ENCODE measurements at places on chromosomes 6 and 20.
A peak's percentile ranks its signal among the peaks of the same experiment; 100 is the strongest.

DNA sequence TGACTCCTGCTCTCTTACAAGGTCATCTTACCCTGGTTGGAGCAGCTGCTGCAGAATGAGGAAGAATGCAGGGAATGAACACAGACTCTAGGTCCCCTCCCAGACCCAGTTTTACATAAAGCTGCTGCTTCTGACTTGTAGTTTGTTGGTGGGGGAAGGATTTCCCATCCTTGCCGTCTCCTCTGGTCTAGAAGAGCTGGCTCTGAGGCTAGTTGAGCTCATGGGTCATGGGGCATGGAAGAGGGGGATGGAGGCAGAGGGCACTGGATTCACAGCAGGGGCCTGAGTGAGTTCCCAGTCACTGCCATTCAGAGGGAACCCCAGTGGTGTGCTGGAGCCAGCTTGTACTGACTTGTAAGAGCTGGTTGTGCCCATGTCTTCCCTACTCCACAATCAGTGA is 9.2 kb upstream of the GUCA1A start:
- DNase-seq, result peak; percentile 52

GRCh38 chr6:142275236-142276006 is 26.4 kb upstream of the ADGRG6 start:
- peak; percentile 7 for DNase-seq

DNA sequence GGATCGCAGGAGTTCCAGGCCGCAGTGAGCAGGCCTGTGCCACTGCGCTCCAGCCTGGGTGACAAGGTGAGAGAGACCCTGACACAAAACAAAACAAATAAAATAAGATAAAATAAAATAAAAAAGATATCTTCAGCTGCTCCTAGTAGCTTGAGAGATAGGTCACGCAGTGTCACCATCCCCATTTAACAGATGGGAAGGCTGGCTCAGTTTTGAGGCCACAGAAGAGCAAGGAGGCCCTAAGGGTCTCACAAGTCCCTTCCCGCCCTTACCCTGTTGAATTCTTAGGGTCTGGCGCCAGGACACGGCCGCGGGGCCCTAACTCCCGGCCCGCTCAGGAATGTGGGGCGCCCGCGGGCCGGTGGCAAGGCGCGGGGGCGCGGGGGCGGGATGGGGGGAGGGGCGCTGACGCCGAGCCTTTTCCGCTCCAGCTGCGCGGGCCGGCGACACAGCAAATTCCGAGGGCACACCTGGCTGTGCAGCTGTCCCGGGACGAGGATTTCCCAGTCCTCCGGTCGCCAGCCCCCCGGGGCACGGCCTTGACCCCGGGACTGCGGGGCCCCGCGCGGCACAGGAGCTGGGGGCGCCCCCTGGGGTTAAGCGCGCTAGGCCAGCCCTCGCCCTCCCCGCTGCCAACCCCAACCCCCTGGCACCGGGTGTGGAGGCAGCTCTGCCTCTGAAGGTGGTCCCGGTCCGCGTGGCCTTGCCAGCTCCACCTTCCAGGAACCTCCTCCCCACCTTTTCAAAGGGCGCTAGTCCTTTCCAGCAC is 10.3 kb upstream of the R3HDML start:
- DNase-seq, result peak; percentile 80

- DNase-seq, result peak; percentile 79
Observed at GRCh38 chr6:6221787-6222535, 98.5 kb downstream of the F13A1 start.

DNA sequence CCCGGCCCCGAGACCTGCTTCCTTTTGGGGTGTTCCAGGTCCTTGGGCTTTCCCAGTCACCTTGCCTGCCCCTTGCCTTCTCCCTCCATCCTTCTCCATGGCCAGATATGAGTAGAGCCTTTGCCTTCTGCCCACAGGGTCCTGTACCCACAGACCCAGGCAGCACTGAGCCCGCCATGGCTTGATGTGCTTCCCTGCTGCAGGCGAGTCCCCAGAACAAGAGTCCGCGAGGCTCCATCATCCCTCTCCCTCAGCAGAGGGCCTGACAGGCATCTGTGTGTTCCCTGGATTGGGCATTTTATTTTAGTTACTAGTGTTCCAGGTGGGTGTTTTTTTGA is 21.9 kb downstream of the PYGB start:
- no peak for DNase-seq

DNA sequence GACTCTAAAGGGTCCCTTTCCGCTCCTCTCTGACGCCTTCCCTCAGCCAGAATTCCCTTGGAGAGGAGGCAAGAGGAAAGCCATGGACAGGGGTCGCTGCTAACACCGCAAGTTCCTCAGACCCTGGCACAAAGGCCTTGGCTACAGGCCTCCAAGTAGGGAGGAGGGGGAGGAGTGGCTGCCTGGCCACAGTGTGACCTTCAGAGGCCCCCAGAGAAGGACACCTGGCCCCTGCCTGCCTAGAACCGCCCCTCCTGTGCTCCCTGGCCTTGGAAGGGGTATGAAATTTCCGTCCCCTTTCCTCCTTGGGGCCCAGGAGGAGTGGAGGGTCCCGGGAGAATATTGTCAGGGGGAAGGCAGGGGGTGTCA is 2.7 kb downstream of the VEGFA start:
- DNase-seq, result peak; percentile 66

DNA sequence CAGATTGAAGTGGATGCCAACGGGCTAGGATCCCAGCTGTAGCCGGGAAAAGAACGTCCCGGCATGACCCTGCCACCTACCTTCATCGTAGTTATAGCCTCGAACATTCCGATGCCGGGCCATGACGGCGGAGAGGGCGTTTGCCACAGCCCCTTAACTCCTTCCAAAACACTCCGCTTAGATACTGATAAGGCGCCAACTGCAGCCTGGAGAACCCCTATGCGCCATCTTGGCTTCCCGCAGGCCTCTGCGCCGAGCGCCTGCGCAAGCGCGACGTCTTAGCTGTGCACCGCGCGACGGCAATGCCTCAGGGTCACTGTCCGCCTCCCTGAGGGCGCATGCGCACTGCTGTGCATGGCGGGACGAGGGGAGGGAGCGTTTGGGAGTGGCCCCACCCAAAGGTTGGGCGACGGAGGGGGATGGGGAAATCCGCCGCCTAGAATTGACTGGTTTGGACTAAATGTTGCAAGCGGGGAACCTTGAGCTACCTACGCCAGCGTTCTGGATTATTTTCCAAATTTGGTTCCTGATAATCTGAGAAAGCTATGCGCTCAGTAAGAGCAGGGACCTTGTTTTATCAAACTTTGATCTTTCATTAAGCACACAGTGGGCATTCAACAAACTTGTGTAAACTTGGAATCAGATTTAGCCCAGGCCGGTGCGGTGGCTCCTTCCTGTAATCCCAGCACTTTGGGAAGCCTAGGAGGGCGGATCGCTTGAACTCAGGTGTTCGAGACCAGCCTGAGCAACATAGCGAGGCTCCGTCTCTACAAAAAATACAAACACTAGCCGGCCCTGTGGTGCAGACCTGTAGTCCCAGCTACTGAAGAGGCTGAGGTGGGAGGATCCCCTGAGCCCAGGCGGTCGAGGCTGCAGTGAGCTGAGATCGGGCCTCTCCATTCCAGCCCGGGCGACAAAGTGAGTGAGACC is at the start of gene HBS1L:
TSS of gene HBS1L (minus strand) at position 254 of the 930 bp plus-strand sequence. CDS start at position 123, 131 bp downstream.
- peak; percentile 98 for DNase-seq

DNA sequence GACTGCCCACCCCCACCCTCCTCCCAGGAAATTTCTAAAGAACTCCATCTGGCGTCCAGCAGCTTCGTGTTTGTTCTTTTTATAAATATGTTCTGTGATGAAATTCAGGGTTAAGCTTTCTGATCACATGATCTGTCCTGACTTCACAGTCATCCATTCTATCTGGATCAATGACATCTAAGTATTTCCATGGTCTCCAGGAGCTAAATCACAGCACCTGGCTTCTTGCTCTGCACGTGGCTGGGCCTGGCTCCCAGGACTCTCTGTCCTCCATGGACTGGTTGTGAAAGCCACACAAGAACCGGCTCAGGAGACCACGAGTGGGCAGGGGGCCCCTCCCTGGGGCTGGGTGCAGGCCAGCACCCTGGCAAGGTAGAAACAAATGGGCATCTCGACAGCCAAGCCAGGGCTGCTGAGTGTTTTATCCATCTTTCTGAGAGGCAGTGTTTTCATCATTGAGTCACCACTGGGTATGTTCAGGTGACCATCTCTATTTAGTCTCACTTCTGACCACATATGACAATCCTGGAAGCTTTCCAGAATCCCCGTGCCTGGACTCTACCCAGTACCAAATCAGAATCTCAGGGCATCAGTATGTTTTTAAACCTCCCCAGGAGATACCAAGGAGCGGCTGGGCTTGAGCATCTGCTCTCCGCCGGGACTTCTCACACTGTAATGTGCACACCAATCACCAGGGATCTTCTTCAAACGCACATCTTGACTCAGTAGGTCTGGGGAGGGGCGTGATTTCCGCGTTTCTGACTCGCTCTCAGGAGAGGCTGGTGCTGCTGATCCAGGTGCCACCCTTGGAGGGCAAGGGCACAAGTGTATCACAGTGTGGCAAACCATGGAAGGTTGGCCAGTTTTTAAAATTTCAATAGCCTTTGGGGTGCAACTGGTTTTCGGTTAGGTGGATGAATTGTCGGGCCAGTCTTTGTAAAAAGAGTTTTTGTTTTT is 31.6 kb upstream of the PXDC1 start:
- no peak for DNase-seq
